Upper lobe of right lung (tissue), 1 donor: ENCODE measurements at places on chromosomes 5 and 9. TPM values are rescaled to one million over a fixed set of nuclear protein-coding genes. Genes with fewer than 3 reads are reported as not detected.

NR4A3 gene
- total RNA-seq: 3.8 TPM

GZMA gene
- total RNA-seq: 8.8 TPM

LCN10 gene
- 11.2 TPM for total RNA-seq

CACNA1B gene
- total RNA-seq: 0.29 TPM

DNA sequence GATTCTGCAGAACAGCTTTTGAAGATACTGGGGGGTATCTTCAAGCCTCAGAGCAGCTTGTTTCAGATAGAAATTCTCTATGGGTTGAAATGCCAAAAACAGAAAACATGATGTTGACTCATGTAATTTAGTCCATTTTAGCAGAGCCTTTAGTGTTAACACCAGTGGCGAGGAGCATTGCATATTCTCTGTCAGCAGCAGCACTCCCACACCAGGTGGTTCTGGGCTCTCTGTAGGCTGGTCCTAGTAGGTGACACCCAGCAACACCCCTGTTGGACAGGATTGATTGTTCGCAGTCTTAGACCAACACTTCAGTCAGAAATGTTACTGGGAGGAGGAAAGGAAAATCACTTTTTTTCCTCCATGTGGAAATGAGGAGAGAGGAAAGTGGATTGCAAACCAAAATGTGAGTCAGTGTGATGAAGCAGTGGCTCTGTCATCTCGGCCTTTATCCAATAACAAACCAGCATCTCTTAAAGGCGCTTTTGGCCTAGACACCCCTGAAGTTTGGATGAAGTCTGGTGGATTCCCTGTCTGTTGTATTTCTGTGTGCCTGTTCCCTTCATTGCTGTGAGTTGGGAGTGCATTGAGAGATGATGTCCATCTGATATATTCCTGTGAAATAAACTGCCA lies 16.8 kb downstream of the SLC46A2 start:
- H3K4me3 ChIP-seq: no peak overlapping the region
- peaks cover 5% of the 10 kb centered on the region for H3K4me1 ChIP-seq
- H3K27me3 ChIP-seq: no peaks in the 10 kb centered on the region
- peaks cover 37% of the 10 kb centered on the region for H3K36me3 ChIP-seq

- H3K27ac ChIP-seq: no peak overlapping the region
- DNase-seq: no peak
- H3K27me3 ChIP-seq: no peaks in the 10 kb centered on the region
- H3K4me3 ChIP-seq: no peak overlapping the region
- no peaks in the 10 kb centered on the region for H3K4me1 ChIP-seq
Observed at GRCh38 chr5:66426259-66427138, 169.7 kb upstream of the MAST4 start.

DNA sequence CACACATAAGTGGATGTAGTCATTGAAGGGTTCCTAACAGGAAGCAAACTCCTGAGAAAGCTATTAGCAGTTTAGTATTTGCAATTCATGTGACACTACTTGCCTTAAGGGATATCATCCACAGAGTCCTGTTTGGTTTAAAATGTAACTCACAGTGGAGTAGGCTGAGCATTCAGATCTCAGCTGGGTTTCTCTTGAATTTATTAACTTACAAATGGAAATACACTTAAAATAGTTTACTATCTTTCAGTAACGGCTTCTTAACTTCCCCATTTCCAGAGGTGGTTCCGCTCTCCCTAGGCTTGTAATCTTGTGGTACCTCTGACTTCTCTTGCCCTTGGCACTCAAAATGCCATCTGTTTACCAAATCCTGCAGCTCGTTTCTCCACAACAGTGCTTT lies 660.7 kb upstream of the ADAMTS16 start:
- H3K36me3 ChIP-seq: no peaks in the 10 kb centered on the region
- no peak for DNase-seq
- no peaks in the 10 kb centered on the region for H3K27me3 ChIP-seq
- no peak overlapping the region for H3K4me3 ChIP-seq

DNA sequence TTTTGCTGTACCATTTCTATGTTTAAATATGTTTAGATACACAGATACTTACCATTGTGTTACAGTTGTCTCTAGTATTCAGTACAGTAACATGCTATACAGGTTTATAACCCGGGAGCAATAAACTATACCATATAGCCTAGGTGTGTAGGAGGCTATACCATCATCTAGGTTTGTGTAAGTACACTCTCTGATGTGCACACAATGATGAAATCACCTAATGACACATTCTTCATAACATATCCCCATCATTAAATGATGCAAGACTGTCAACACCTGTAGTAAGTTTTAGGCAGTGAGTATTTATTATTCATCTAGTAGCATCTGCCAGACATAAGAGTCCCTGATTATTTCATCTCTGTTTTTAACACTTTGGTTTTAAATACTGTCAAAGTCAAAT lies 7.3 kb upstream of the DHFR start:
- H3K4me3 ChIP-seq: no peak overlapping the region
- no peaks in the 10 kb centered on the region for H3K27me3 ChIP-seq
- H3K36me3 ChIP-seq: peaks cover 68% of the 10 kb centered on the region

DNA sequence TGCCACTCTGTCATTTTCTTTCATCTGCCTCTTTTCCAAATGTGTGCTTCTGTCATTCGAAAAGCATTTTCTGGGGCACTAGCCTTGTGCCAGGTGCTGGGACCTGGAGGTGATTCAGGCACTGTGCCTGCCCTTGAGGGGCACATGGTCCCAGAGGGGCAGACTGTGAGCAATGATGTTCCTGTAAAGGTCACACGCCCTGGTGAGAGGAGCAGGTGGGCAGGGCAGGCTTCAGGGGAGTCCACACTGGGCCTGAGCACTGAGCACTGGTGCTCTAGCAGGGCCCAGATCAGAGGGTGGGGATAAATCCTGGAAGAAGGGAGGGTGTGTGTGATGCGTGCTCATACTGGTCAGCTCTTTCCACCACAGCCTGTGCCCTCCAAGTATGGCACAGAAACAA lies 77.8 kb downstream of the COL15A1 start:
- no peak overlapping the region for H3K4me3 ChIP-seq
- H3K27me3 ChIP-seq: no peaks in the 10 kb centered on the region
- no peaks in the 10 kb centered on the region for H3K36me3 ChIP-seq
- H3K27ac ChIP-seq: no peak overlapping the region

DNA sequence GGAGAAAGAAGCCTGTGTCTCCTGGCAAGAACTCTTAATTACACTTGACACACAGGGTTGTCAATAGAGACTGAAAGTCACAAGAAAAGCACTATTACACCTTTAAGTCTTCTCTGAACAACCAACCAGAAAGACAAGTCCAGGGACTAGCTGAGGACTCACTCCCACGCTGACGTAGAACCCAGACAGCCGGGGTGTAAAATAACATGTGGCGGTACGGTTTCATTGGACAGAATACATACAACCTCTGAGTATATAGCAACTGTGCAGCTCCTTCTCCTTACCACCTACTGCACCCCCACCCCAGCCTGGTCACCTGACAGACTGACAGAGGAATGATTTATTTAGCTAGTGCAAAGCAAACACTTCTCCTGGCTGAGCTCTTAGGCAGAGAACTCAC lies 103.4 kb upstream of the RASEF start:
- no peaks in the 10 kb centered on the region for H3K36me3 ChIP-seq
- H3K27me3 ChIP-seq: no peaks in the 10 kb centered on the region
- H3K4me3 ChIP-seq: no peak overlapping the region
- H3K4me1 ChIP-seq: no peaks in the 10 kb centered on the region
- DNase-seq: peak; percentile 75
